Activated T-helper 17 cell treated with anti-CD3 and anti-CD28 coated beads, Interleukin-2, amount 50 U/mL, for 72 hours (primary cell): ENCODE measurements at places on chromosomes 7 and 10.
A peak's percentile ranks its signal among the peaks of the same experiment; 100 is the strongest.

DNA sequence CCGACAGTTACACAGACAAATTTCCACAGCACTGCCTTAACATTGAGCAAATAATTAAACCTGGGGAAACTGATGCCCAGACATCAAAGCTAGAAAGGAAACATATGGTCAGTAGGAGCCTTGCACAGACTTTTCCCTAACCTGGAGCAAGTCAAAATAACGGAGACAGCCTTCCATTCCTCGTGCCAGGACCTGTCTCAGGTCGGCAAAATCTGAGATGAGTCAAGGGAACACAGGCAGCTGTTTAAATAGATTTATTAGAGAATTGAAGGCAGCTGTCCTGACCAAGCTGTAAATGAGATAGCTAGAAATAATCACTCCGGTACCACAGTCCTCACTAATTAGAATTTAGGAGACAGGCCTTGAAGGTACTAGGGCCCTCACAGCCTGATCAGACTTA lies 81.2 kb downstream of the RAMP3 start:
- ATAC-seq, result no peak

- ATAC-seq, result no peak
Observed at GRCh38 chr7:101615446-101615845, 13.7 kb downstream of the MYL10 start.

DNA sequence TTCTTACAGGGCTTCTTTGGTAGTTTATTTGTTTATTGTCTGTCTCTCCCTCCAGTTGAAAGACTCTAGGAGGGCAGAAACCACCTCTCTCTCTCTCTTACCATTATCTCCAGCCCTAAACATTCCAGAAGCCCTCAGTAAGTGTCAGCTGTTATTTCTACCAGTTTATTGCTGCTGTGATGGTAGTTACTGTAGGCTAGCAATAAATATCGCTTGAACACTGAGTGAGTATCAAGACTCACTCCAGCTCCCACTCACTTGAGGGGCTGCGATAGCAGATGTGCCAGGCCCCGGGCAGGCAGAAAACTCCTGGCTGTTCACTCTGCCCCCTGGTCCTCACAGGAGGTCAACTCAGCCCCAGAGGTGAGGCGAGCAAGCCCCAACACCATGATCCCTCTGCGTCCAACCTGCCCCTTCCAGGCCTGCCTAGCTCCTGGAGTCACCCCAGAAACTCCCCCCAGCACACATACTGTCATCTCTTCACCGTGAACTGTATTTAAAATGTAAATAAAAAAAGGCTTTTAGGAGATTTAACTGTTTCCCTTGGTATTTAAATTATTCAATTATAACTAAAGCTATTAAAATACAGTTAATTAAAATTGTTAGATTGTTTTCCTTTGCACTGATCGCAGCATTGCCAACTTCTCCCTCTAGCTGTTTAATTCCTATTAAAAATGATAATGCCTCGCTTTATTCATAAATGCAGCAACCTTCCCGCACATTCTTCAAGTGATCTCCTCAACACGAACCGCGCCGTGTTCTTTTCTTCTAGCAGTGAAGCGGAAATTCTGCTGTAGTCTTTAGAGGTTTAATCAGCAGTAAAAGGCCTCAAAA lies 321.1 kb upstream of the ZMIZ1 start:
- no peak for ATAC-seq

DNA sequence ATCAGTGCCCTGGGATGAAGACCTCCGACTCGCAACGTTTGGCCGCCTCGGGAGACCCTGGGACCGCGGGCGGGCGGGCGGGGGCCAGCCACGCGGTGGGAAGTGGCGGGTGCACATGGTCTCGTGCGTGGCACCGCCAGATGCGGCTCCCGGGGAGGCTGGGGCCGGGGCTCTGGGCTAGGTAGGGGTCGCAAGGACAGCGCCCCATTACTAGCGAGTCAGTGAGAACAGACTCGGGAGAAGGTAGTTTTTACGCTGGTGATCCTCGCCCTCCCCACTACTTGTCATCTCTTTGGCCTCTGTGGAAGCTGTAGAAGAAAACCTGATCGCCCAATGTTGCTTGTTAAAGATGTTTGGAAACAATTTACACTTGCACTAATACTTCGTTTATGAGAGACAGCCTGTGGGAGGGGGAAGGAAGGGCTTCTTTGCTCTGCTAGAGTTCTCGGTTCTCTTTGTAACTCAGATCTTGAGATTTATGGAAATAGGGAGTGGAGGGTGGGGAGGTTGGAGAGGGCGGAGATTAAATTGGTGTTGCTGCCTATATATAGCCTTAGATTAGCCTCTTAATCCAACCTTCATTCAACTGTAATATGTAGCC lies 591 bp downstream of the BZW2 start:
- peak; percentile 1 for ATAC-seq

DNA sequence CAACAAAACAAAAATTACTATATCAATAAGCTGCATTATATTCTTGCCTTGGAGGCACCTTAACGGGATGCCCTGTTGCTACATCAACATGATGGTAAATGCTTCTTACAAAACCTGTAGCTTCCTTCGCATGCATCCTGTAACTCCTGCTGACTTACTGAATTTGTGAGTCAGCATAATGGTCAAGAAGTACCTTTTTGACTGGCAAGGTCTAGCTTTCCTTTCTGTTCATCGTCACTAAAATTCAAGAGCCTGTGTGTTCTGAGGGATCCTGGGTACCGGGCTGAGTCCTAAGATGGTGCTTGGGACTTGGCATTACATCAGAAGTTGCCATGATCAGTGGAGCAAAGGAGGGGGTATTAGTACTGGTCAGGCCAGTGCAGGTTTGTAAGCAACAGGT lies 4.9 kb downstream of the PFKFB3 start:
- peak; percentile 3 for ATAC-seq

GRCh38 chr10:31593124-31593523 lies 274.1 kb downstream of the ZEB1 start:
- no peak for ATAC-seq

DNA sequence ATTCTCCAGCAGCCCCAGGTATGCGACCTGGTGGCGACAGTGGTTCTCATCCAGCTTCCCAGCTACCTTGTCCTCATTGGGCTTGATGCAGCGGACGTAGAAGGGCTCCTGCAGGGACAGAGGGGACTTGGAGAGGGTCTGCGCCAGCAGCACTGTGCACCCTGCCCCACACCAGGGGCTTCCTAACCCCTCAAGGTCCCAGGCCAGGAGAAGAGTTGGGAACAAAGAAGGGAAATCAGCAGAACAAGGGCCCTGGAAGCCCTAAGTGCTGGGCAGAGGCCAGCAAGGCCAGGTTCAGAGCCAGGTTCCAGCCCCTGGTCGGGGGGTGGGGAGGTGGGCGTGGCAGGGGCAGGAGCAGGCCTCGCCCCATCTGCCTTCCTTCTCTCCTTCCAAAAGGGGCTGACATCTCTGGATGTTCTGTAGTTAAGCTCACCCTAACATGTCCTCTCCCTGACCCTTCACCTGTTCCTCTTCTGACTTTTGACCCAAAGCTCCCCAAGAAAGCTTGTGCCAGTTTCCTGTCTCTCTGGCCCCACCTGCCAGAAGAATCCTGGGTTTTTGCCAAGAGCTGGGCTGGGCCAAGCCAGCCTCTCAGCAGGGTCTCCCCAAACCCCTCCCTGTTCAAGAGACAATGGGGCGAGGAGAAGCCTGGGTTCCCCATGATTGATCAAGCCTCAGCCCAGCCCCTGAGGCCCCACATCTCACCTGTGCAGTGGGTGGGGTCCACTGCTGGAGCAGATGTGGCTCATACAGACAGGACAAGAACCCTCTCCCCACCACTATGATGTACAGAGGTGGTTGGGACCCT lies 11.9 kb downstream of the MYO1G start:
- ATAC-seq, result no peak

DNA sequence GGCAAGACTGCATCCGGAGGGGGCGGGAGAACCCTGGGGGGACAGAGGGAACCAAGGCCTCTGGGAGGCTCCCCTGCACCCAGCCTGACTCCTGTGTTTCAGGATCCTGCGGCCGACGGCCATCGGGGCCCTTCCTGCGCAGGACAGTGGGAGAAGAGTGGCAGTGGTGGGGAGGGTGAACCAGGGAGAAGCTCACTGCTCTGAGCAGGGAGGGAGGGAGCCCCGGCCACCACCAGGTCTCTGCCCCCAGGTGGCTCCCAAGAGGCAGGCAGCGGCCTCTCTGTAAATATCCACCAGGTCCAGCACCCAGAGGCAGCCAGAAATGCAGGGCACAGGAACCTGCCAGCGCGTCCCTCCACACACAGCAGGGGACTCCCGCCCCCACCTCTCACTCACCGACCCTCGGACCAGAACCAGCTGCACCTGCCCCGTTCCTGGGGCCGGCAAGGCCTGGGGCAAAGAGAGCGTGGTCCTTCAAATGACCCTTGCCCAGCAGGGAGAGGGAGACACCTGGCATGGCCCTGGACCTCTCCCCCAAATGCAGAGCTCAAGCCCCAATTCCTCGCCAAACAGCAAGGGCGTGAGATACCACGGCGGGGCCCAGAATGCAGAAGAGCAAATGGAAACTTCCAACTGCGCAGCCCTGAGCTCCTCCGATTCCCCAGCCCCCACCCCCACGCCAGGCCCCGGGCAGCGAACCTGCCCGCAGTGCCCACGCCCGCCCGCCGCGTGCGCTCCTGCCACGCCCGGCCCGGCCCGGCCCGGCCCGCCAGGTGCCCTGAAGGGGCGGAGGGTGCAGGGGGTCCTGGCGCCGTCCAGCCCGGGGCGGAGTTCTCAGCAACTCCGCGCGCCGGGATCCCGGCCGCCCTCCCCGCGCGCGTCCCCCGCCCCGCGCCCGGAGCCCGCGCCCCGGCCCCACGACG lies 805 bp downstream of the RASGEF1A start:
- peak; percentile 73 for ATAC-seq

- peak; percentile 76 for ATAC-seq
Observed at GRCh38 chr7:150937848-150938561, 40.1 kb downstream of the KCNH2 start.

GRCh38 chr10:126787201-126787600 lies 116.7 kb upstream of the C10orf90 start:
- ATAC-seq, result no peak

DNA sequence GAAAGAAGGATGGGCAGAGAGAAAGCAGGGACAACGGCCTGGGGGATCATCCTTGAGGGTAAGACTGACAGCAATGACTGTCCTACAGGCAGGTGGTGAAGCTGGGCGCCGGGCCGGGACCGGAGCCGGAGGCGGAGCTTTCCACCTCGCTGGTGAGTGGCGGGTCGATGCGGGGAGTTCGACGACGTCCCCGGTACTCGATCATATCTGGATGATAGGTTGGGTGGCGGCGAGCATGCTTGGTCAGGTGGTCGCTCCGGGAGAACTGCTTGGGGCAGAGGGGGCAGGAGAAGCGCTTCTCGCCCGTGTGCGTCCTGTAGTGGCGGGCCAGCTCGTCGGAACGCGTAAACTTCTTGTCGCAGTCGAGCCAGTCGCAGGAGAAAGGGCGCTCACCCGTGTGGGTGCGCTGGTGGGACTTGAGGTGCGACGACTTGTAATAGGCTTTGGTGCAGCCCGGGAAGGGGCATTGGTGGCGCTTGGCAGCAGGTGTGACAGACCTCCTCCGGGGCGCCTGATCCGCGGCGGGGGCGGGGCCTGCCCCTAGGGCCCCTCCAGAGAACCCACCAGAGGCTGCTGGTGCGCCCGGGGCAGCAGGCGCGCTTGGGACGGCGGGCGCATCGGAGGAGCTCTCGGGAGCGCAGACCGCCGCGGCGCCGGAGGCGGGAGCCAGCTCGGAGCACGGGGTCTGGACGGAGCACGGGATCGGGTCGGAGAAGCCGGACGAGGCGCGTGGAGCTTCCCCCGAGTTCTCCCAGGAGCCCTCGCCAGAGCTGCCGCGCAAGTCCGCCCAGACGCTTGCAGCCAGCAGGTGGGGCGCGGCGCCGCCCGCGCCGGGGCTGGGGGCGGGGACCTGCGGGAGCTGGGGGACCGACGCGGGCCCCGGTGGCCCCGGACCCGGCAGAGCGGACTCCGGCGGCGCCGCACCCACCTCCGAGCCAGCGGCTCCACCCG lies 752 bp downstream of the KLF14 start:
- peak; percentile 35 for ATAC-seq

DNA sequence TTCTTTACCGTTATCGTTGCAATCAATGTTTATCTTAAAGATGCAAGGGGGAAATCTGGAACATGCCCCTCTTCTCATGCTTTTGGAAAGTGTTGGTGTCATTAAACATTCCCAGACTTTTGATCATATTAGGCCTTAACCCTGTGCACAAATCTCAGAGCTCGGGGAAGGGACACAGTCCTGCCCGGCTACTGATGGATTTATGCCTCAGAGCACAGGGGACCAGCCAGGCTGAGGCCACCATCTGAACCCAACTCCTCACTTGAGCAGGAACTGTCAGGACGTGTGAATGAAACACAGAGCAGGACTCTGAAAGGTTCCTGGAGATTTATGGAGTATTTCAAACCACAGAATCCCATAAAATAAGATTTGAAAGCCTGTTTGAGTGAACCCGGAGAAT lies 132.0 kb upstream of the CXCL12 start:
- ATAC-seq, result no peak
